Stimulated activated CD4-positive, alpha-beta T cell treated with anti-CD3 and anti-CD28 coated beads, Interleukin-4, amount 100 ng/mL, for 4 hours (primary cell): ENCODE measurements at places on chromosomes 6 and 20.

DNA sequence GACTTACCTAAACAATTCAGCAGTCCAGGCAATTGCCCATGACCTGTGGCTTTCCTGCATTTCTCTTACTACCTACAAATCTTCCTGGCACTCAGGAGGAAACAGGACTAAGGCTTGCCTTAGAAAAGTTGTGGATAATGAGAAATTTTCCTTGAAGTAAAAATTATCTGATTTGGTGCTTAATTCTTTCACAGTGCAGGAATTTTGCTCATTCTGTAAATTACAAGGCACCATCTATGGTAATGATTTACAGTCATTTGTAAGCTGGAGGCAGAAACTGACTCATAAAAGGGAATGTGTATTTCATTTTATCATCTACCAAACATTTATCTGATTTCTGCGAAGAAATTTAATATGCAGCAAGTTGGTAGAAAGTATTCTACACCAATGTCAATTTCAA, 211.5 kb upstream of the FKBP1C start:
- no peak for DNase-seq

DNA sequence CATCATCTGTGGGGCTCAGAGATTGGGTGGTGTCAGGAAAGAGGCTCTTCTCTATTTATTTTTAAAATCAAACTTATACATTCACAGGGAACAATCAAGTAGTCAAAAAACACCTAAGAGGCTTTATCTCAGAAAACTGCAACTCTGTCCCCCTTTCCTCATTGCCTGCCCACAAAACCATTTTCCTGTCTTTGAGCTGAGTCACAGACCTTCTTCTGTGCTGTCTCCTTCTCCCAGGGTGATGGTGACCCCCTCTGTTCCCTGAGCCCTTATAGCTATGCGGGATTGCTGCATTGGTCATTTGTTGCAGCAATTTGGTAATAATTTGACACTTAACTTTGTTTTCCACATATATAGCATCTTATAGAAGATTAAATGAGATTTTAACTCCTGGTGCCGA, 195.2 kb upstream of the PROKR2 start:
- no peak for DNase-seq

GRCh38 chr20:13443690-13444089, 195.0 kb downstream of the TASP1 start:
- DNase-seq, result no peak

- no peak for DNase-seq
Observed at GRCh38 chr6:113830140-113830539, 27.0 kb upstream of the MARCKS start.

DNA sequence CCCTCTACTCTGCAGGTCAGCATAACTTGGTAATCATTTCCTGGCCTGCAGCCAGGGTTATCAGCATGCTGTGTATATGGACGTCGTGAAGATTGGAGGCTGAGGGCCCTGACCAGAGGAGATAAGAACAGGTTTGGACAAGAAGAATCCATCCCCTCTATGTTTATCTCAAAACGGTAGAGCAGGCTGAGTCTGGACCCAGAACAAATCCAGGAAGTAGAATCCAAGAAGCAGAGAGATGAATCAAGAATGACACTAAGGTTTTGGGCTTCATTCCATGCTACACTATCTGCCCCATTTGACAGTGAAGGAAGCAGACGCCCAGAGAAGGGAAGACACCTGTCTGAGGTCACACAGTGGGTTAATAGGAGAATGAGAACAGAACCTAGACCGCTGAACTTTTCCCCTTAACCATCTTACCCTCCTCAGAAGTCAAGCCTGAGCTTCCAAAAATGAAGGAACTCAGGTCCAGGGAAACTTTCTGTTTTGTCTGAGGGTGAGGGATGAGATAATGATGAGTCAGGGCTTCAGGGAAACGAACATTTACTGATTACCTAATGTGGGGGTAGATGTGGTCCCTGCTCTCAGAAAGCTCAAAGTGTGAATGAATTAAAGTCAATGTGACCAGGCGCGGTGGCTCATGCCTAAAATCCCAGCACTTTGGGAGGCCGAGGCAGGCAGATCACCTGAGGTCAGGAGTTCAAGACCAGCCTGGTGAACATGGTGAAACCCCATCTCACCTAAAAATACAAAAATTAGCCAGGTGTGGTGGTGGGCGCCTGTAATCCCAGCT, 9.4 kb upstream of the COMMD7 start:
- DNase-seq, result no peak

DNA sequence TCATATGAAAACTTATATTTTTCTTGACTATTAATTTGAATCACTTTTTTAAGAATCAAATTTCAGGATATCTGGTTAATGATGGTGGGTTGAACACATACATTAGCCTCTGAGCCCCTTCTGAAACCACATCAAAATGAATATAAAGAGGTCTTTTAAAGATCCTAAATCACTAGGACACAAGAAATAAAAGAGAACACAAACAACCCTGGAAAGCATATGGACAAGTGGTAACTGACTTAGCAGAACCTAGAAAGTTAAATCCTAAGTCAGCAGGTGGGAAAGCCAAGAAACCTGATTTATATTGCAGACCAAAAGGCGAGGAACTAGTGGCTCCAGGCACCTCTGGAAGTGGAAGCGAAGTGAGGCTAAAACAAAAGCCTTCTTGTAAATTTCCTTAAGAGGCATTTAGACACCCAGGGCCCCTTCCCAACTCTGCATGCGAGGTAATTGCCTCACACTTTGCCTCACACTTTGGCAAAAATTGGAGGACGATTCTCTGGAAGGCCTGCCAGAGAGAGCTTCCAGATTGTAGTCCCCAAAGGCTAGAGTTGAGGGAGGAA, 293.9 kb downstream of the KHDC1L start:
- DNase-seq, result no peak

DNA sequence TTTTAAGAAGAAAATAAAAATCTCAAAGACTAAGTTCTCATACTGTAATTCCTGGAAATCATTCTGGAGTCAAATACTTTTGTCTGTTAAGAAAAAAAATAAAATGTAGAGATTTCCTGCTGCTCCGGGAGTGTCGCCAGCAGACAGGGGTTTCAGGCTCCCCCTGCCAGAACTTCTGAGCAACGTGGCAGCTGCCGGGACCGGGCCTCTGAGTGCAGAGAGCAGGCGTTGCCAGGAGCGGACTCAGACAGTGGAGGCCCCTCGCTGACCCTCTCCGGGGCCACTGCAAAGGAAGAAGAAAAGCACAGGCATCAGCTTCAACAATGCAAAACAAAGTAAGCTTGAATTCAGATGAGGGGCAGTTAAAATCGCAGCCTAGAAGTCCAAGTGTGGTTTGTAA, 95.5 kb downstream of the THBS2 start:
- DNase-seq, result no peak

DNA sequence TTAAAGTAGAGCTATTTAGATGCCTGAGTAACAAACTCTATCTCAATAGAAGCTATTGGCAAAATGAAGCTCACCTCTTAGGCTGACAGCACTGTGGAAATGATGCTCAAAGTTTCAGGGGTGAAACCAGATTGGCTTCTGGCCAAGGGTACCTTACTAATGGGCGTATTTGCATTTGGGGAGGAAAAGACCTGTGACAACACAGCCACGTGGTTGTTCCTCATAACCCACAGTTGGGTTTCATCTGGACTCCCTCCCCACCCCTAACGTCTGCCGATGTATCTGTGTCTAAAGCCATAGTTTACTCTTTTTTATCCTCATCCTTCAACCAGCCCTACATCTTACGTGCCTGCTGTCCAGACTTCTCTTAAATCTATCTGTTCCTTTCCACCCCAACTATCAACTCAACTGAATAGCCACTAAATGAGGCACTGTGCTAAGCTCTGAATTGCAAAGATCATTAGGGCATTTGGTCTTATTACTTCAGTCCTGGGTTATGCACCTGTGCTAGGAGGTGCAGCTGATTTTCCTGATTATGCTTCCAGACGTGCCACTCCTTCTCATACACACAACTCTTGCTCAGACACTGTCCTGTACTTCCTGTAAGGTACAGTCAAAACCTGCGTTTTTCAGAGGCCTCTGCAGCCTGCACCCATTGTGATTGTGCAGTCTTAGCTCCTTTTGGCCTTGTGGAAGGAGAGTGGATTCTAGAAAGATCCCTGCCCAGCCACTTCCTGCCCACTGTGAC, 80.6 kb upstream of the ARMC2 start:
- no peak for DNase-seq

- DNase-seq, result no peak
Observed at GRCh38 chr6:17225767-17226630, 55.2 kb upstream of the RBM24 start.

DNA sequence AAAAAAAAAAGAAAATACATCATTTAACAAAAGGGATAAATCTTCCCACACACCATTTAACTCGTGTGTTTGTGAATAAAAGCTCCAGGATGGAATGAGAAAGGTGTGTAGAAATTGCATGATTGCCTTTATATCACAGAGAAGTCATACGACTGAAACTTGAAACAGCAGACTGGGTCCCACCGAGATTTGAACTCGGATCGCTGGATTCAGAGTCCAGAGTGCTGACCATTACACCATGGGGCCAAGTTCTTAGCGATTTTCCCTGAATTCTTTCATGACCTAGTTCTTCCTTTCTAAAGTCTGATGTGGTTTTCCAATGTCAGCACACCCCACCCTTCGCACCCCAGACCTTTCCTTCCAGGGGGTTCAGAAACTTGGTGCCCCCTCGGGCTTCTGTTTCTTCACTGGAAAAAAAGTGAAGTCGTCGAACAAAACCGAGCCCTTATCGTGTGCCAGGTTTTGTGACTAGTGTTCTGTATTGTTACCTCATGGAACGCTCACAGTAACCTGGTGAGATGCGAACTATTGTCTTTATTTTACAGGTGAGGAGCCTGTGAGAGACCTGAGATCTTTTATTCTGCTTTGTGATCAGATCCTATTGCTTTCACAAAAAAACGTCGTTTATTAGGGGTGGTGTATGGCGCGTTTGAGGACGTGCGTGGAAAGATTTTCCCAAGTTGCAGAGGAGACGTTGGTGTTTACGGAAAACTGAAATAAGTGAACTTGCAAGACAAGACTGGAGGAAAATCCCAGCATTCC, 120.8 kb downstream of the OR2B2 start:
- DNase-seq, result no peak

GRCh38 chr20:53679597-53680309, 86.1 kb upstream of the ZNF217 start:
- DNase-seq, result no peak

- DNase-seq, result no peak
Observed at GRCh38 chr20:43946206-43946491, 31.5 kb downstream of the TOX2 start.

DNA sequence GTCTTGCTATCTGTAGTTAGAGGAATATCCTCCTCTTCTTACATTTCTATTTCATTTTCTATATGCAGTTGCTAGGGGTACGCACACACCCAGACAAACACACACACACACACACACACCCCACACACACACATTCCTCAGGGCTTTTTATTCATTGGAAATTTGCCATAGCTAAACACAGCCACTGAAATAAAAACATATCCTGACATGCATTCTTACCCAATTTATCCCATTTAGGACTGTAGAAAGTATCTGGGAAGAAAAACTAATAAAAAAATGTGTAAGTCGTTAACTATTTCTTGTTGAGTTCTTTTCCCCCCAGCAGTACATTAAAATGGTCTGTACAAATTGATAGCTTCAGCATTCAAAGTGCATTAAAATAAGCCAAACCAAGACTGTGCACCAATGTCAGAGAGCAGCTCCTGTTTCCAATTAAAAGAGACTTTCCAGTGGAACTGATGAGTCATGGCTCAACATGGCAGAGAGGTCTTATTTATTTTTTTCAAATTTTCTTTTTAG, 357.9 kb upstream of the AGPAT4 start:
- DNase-seq, result no peak

GRCh38 chr6:13787137-13787536, 27.2 kb downstream of the MCUR1 start:
- no peak for DNase-seq

GRCh38 chr6:148324297-148324985, 18.2 kb upstream of the SASH1 start:
- DNase-seq, result no peak

DNA sequence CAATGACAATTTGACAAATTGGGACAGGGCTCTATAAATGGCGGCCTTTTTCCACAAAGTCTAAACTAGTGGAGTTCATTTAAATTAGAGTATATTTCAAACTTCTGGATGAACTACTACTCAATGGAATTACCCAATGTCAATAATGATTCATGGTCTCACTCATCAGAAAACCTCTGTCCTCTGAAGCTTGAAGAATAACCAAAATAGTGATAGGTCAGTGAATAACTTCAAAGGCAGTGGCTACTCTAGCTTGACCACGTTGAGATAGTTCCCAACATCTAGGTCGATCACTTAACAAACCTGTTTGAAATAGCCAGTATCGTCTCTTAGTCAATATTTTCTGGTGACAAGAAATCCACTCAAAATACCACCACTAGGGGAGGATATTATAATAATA, 197.6 kb downstream of the HDGFL1 start:
- DNase-seq, result no peak

DNA sequence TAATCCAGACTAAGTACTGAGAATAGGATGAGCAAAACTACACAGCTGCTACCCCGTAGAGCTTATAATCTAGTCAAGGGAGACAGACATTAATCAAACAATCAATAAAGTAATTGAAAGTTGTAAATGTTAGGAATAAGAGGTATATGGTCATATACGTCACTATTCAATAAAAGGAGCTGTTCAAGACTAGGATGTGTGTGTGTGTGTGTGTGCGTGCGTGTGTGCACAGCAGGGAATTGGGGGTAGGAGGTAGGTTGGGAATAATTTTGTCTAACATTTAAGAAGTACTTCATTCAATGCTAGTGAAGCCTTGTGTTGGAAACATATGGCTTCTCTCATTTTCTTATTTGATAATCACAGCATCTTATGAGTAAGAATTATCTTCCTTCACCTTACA, 41.8 kb downstream of the SESN1 start:
- no peak for DNase-seq
